ENCODE measurements at places on chromosomes 7 and 10.

DNA sequence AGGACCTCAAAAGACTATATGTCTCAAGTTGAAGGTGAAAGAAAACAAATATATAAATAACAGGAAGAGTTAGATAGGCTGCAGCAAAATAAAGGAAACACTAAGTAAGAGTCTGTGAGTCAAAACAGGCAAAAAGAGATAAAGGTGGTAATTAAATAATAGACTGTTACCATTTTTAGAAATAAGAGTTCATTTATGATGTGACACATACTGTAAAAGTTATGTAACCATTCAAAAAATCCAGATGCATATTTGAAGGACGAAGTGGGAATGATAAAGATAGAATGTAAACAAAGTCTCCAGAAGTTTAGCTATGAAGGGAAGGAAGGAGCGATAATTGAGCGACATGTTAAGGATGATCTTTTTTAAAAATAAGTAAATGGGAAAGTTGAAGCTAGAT, 50.5 kb downstream of the HECTD2 start:
- DNase-seq, result no peak

DNA sequence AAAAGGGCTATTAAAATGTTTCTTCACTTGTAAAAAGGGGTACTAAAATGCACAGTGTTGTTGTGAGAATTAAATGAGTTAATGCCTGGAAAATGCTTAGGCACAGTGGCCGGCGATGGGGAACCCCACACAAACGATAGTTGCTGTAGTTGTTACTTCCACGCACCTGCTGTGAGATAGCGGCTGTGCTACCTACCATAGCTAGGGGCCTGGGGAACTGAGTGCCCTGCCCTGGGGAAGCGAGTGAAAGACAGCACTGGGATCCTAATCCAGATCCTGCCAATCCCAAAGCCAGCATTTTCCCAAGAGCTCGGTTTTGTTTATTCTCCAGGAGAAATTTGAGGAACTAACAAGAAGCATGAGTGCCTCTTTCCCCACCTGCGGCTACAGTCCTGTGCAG, 27.8 kb downstream of the DDC start:
- DNase-seq, result no peak

- no peak for DNase-seq
Measured at GRCh38 chr7:127863082-127863481, 168.2 kb downstream of the LRRC4 start.

- no peak for DNase-seq
Measured at GRCh38 chr7:100598425-100598824, 3.7 kb upstream of the PCOLCE start.

- DNase-seq, result no peak
Measured at GRCh38 chr7:68544851-68545250, 1053.4 kb upstream of the AUTS2 start.
